Hippocampal formation (tissue), 2 donors: ENCODE measurements at places on chromosomes 1 and 21.

GRCh38 chr1:247487057-247487456 is 29.2 kb upstream of the OR2B11 start:
- DNase-seq, result peak; percentile 52

DNA sequence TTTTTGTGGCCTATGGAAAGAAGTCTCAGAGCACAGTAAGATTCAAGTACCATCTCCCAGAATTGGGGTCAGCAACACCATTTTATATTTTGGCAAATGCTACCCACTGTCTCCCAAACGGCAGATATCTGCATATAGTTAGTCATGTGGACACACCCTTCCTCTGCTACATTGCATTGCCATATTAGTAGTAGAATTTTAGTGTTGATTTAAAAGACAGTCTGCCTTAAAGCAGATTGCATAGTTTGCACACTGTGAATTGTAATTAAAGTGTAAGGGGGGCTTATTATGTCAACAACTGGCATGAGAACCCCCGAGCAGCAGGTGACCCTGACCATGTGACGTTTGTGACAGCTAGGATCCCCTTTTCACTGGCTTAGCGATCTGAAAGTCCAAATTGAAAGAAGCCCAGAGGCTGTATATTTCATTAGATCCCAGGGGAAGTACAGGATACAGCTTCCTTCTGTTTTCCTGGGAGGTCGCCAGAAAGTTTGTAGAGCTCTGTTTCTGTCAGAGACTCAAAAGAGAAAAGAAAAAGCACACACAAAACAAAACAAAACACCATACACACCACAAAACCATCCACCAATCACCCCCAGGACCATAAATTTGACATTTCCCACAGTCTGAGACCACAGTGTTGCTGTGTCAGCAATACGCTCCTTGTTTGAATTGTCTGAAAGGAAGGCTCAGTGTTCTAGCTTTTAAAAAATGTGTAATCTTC is 172.4 kb downstream of the NFIA start:
- DNase-seq, result no peak

- peak; percentile 41 for DNase-seq
These were observed 13.4 kb upstream of the PIAS3 start for GRCh38 chr1:145871994-145872924.

DNA sequence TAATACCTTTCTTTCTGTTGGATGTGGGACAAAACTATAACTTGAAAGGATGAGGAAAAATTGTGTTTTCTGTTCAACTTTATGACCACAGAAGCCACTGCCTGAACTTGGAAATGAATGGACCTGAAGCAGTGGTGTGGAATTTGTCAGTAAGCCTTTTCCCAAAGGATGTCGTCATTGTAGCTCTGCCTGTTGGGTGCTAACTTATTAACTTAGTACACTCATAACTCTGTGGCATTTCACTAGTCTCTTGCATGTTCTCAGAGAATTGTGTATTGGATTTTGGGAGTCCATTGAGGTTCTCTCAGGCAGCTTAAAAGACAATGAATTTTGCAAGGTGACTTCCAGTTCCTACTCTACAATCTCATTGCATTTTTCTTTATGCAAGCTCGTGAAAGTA is 49.6 kb downstream of the KCNK2 start:
- no peak for DNase-seq

- DNase-seq, result no peak
These were observed 90.2 kb downstream of the C4BPA start for GRCh38 chr1:207194197-207194596.

- no peak for DNase-seq
These were observed 21.5 kb upstream of the RCAN3 start for GRCh38 chr1:24481101-24481500.

DNA sequence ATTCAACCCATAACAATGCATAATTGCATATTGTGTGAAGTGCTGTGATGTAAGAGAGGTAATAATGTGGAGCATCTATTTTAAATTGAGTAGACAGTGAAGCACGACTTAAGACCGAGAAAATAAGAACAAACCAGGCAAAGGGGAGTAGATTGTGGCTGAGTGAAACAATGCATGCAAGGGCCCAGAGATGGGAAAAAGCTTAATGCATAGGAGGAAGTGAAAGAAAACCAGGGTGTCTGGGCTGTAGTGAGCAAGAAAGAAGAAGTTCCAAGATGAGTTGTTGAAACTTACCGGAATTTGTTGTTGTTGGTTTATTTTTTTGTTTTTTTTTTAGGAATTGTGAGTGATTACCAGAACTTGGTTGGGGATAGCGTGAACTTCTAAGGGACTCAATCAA is 104.7 kb downstream of the SNX7 start:
- no peak for DNase-seq

- DNase-seq, result no peak
These were observed 71.1 kb downstream of the MATN1 start for GRCh38 chr1:30652152-30652841.

DNA sequence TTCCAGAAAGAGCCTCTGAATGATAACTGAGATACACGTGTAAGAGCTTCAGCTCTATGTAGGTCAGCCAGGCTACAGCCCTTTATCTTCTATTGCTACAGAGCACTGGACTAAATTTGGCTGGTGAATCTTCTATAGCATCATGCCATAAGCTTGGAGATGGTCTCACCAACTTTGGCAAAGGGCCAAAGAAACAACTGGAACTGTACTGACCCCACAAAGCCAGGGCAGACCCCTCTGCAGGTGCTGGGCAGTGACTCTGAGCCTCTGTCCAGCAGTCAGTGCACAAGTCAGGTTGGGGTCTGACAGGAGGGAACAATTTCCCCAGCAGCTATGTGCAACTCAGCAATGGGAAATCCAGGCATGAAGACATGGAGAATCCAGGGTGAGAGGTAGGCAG is 57.8 kb upstream of the NFASC start:
- DNase-seq, result no peak

- no peak for DNase-seq
These were observed 12.9 kb downstream of the CERS2 start for GRCh38 chr1:150961756-150962155.

- no peak for DNase-seq
These were observed 5.8 kb downstream of the PUSL1 start for GRCh38 chr1:1314237-1314586.

- no peak for DNase-seq
These were observed 2.1 kb downstream of the C1orf35 start for GRCh38 chr1:228100822-228101613.

GRCh38 chr1:88655685-88656299 is 28.3 kb upstream of the PKN2 start:
- DNase-seq, result no peak

DNA sequence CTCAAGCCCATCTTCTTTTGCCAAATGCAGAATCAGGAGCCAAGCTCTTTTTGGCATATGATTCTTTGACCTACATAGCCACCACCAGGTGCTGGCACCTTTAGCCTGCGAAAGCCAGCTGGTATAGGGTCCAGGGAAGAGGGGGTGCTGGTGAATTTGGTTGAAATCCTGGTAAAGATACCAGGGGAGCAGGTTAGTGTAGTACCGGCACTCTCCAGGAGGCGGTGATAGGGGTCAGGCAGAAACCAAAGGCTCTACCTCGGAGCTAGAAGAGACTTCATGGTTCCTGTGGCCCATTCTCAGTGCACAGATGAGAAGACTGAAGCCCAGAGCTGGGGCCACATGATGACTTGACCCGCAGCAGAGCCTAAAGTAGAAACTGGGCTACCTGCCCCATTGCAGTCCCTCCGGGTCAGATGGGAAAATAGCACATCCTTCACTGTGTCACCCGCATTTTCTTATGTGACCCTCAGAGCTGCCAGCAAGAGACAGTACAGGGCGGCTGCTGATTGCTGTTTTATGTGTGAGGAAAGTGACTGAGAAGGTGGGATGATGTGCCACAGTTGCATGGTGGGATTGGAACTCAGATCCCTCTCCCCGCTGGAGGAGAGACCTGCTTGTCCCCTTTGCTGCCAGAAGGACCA is 36.0 kb upstream of the IL19 start:
- no peak for DNase-seq

DNA sequence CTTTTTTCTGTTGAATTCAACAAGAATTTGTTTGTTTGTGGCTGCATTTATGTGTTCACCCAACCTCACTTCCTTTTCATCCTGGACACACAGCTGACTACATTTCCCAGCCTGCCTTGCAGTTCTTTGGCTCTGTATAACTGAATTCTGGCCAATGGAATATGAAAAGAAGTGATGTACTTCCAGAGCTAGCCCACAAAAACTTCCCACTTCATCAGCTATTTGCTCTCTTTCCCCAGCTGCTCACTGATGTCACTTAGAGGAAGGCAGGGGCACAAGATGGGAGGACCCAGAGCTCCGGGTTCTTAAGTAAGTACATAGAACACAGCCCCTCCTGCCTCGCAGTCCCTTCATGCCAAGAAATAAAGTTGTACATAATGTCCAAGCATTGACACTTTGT is 235.0 kb upstream of the FGGY start:
- DNase-seq, result no peak

DNA sequence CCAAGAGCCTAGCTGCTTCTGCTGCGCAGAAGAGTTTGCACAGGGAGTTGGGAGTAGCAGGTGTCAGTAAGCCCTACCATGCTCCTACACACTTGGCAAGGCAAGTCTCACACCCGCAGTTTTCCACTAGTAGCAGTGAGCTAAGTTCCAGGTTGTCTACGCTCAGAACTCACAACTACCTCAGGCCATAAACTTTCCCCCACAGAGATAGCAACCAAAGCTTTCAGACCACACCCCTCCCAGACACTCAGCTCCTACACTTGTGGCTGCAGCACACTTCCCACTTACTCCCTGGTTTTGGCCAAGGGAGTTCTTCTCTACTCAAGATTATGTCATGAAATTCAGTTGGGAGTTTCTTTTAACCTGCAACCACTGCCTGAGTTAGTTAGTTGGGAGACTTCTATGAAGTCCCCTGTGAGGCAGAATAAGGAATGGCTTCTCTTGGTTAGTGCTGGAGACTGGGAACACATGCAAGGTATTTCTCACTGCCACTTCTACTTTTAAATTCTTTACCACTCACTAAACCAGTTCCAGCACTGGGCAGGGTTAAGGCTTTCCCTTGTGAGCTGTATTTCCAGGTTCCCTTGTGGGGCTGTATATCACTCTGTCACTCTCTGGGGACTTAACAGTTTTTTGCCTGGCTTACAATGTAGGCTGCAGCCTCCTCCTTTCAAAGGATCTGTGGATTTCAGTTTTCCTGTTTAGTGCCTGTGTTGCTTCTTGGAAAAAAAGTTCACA is 18.3 kb upstream of the MAB21L3 start:
- DNase-seq, result no peak

DNA sequence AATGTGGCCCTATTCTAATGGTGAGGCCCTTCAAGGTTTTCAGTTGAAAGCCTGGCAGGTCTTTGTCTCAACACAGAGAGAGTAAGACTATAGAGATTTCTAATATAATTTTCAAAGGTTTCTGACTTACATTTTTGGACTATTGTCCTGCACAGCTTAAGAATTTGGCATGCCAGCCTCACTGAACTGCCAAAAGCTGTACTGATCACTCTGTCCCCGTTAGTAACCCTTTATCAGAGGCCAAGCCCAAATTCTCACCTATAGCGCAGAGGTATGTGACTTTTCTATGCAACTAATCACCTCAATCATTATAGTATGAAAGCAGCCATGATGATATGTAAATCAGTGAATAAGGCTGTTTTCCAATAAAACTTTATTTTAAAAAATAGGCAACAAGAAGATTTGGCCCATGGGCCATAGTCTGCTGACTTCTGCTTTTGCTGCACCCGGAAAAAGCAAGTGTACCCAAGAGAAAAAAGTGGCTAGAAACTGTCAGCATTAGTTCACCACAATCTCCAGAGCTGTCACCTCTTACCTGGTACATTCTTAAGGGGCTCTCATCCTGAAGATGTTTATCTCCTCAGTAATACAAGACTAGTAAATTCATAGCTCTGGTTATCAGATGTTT is 85.4 kb downstream of the PIGK start:
- no peak for DNase-seq

DNA sequence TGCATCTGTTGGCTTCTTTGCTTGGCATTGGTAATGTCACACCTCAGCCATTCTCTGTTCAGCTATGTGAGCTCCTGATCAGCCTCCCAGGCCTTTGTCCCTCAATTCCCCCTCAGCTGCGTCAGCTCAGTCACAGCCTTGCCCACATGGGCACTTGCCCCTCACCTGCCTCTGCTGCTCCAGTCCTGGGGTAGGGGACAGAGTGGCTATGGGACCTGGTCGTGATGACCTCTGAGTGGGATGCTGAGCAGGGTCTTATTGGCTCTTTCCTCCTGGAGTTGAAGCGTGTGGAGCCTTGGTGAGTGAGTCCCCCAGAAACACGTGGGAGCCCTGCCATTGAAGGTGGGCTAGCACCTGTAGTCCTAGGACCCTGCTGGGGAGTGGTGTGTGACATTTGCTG is 61.4 kb upstream of the TLR5 start:
- DNase-seq, result no peak

- DNase-seq, result peak; percentile 49
These were observed 15.1 kb downstream of the KIAA1614 start for GRCh38 chr1:180927841-180928240.

DNA sequence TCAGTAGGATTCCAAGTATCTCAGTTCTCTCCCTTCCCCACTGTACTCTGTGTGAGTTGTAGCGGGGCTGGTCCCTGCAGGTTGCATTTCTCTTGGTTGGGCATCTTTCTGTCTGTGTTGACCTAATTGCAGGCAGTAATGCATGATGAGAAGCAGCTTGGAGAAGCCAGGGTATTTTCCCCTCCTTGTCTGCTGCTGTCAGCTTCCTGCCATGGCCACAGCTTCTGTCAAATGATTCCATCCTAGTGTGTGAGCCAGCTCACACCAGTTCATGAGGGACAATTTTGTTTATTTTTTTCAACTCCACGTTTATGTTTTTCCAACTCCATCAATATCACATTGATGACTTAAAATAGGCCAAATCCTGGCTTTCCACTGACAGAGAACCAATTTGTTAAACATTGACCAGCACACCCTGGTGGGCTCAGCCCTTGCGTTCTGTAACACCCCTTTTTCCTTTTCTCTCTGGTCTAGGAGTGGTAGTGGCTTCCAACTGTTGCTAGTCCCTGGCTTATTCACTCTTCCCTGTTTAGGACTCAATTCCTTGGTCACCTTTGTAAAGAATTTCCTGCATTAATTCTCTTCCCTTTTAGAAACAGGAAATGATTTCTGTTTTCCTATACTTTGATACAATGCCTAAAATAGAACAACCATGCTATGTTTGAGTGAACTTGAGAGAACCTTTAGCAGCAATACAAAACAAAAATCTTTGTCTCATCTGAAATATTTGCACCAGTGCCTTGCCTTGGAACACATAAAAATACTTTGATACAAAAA is 44.9 kb upstream of the APOBEC4 start:
- no peak for DNase-seq

DNA sequence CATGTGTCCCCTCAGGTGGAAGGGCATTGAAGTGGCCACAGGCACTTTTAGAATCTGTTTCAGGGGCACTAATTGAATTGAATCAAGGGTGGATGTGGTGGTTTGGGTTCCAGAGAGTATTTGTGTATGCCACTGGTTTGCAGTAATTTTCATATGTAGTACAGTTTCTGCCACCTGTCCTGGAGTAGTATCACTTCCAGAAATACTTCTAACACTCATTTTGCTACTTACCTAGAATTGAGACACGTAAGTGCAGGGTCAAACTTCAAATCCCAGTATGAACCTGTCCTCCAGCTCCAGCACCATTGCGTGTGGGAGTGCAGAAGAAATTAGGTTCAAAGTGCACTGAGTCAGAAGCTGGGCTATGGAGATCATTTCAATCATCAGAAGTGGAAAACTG is 26.8 kb downstream of the RSPH1 start:
- no peak for DNase-seq

- no peak for DNase-seq
These were observed 39.7 kb downstream of the BACE2 start for GRCh38 chr21:41207401-41208375.
